ENCODE measurements at places on chromosomes 4 and X. TPM values are rescaled to one million over a fixed set of nuclear protein-coding genes. Genes with fewer than 3 reads are reported as not detected.

The POU4F2 gene
- not detected for total RNA-seq

The TECRL gene
- total RNA-seq = 5.8 TPM

The HEPH gene
- total RNA-seq = 53.5 TPM

The LPAR4 gene
- 9.1 TPM for total RNA-seq

The FATE1 gene
- total RNA-seq = 0.29 TPM

The MAP7D3 gene
- total RNA-seq = 6.2 TPM

The CSAG2 gene
- total RNA-seq = not detected

The GIMD1 gene
- not detected for total RNA-seq

The GLRA3 gene
- total RNA-seq = under 0.01 TPM

The SLBP gene
- 47.1 TPM for total RNA-seq

The GPR119 gene
- not detected for total RNA-seq

The NAA11 gene
- not detected for total RNA-seq

The TMPRSS11F gene
- not detected for total RNA-seq

The HSD17B10 gene
- 66.6 TPM for total RNA-seq

The HTT gene
- 66.5 TPM for total RNA-seq

The P2RY4 gene
- total RNA-seq = 0.35 TPM

The UCP1 gene
- total RNA-seq = not detected

The SASH3 gene
- total RNA-seq = 6.7 TPM

The NEXMIF gene
- total RNA-seq = 4.1 TPM

The DGKK gene
- 3.2 TPM for total RNA-seq

The RTL9 gene
- total RNA-seq = 0.18 TPM

The POU3F4 gene
- 2.0 TPM for total RNA-seq

The TCEAL5 gene
- 1.6 TPM for total RNA-seq

The FHIP1A gene
- 21.0 TPM for total RNA-seq

The TRIM60 gene
- not detected for total RNA-seq

The XK gene
- total RNA-seq = 7.8 TPM

The NEUROG2 gene
- total RNA-seq = not detected

The AREG gene
- 0.29 TPM for total RNA-seq

The C4orf54 gene
- 71.2 TPM for total RNA-seq

The TRPC5OS gene
- not detected for total RNA-seq

The PCYT1B gene
- total RNA-seq = 0.93 TPM

The TBC1D9 gene
- total RNA-seq = 67.0 TPM

The SGCB gene
- total RNA-seq = 54.5 TPM

The MAGEB17 gene
- total RNA-seq = not detected

The SSX2 gene
- total RNA-seq = not detected

The HTN3 gene
- not detected for total RNA-seq

The RNF128 gene
- total RNA-seq = 7.6 TPM

The REPS2 gene
- total RNA-seq = 16.2 TPM

The UGT2B17 gene
- not detected for total RNA-seq

The IL2RG gene
- total RNA-seq = 3.2 TPM

The HAND2 gene
- total RNA-seq = 0.35 TPM

The NUP62CL gene
- total RNA-seq = 15.8 TPM

The RRH gene
- 0.18 TPM for total RNA-seq

The KCTD8 gene
- 3.4 TPM for total RNA-seq

The BMP3 gene
- 12.4 TPM for total RNA-seq

The NAP1L5 gene
- 9.7 TPM for total RNA-seq

The PHEX gene
- total RNA-seq = 0.18 TPM

The IQSEC2 gene
- total RNA-seq = 11.4 TPM

The GATA1 gene
- total RNA-seq = 0.58 TPM

The DKK2 gene
- total RNA-seq = 6.1 TPM

The MAEA gene
- 99.0 TPM for total RNA-seq

The SLC10A4 gene
- 0.41 TPM for total RNA-seq

The PLS3 gene
- 146 TPM for total RNA-seq

The RAB28 gene
- total RNA-seq = 22.8 TPM

The EGF gene
- 9.3 TPM for total RNA-seq
